ENCODE measurements at places on chromosomes 1 and 21. TPM values are rescaled to one million over a fixed set of nuclear protein-coding genes. Genes with fewer than 3 reads are reported as not detected.

DNA sequence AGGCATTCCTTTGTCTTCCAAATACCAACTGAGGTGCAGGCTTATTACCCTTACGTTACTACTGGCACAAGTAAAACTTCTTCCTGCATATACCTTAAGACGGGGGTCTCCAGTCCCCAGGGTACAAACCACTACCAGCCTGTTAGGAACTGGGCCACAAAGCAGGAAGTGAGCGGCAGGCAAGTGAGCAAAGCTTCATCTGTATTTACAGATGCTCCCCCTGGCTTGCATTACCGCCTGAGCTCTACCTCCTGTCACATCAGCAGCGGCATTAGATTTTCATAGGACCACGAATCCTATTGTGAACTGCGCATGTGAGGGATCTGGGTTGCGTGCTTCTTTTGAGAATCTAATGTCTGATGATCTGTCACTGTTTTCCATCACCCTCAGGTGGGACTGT lies 113.1 kb downstream of the SLC45A1 start:
- H3K4me1 ChIP-seq = peaks cover 90% of the 10 kb centered on the region
- H3K4me3 ChIP-seq = peak overlapping the region; percentile 39
- H3K27ac ChIP-seq = peak overlapping the region; percentile 84
- DNase-seq = no peak

DNA sequence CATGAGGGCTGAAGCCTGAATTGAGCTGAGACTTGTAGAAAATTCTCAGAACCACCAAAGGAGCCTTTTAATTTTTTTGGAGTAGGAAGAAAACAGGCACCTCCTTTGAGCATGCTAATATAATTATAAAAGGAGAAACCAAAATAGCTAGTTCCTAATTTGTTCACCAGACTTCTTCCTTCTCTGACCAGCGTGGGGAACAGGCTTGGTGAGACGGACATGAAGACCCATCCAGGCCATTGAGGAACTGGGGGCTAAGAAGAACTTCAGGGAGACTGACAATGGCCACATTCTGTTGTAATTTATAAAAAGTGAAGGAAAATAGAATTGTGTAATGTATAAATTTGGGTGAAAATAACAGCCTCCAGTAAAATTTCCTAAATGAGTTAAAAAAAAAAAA lies 62.6 kb downstream of the MAN1C1 start:
- no peaks in the 10 kb centered on the region for H3K36me3 ChIP-seq
- no peak overlapping the region for H3K4me3 ChIP-seq
- no peak for DNase-seq
- no peak overlapping the region for H3K27ac ChIP-seq

GRCh38 chr1:6168947-6169586 lies 11.1 kb downstream of the CHD5 start:
- peaks cover 10% of the 10 kb centered on the region for H3K27me3 ChIP-seq
- H3K27ac ChIP-seq = no peak overlapping the region
- no peak for DNase-seq
- no peak overlapping the region for H3K4me3 ChIP-seq
- no peaks in the 10 kb centered on the region for H3K4me1 ChIP-seq

DNA sequence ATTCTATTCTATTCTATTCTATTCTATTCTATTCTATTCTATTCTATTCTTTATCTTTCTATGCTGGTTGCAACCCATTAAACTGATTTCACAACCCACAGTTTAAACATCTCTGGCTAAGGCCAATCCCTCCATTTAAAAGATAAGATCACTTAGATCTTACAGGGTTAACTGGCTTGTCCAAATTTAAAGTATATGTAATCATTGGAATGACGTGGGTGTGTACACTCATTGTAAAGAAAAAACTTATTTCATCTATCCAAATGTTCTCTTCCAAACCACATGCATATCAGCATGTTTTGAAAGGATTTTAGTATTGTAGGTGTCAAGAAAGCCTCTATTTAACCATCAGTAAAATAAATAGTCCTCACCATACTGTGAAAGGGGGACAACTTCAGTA lies 299.6 kb upstream of the RUNX1 start:
- no peak overlapping the region for H3K27ac ChIP-seq
- H3K27me3 ChIP-seq = no peaks in the 10 kb centered on the region
- H3K4me3 ChIP-seq = no peak overlapping the region
- DNase-seq = no peak

AKR7A3 gene
- 0.80 TPM for total RNA-seq

GJA4 gene
- not detected for total RNA-seq
